ENCODE measurements at places on chromosomes 4 and X.

DNA sequence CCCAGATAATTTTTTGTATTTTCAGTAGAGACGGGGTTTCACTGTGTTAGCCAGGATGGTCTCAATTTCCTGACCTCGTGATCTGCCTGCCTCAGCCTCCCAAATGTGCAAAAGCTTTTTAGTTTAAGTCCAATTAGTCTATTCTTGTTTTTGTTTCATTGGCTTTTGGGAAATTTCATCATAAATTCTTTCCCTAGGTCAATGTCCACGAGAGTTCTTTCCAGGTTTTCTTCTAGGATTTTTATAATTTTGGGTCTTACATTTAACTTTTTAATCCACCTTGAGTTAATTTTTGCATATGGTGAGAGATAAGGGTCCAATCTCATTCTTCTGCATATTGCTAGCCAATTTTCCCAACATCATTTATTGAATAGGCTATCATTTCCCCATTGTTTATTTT lies 36.3 kb upstream of the PDLIM5 start:
- DNase-seq = no peak

DNA sequence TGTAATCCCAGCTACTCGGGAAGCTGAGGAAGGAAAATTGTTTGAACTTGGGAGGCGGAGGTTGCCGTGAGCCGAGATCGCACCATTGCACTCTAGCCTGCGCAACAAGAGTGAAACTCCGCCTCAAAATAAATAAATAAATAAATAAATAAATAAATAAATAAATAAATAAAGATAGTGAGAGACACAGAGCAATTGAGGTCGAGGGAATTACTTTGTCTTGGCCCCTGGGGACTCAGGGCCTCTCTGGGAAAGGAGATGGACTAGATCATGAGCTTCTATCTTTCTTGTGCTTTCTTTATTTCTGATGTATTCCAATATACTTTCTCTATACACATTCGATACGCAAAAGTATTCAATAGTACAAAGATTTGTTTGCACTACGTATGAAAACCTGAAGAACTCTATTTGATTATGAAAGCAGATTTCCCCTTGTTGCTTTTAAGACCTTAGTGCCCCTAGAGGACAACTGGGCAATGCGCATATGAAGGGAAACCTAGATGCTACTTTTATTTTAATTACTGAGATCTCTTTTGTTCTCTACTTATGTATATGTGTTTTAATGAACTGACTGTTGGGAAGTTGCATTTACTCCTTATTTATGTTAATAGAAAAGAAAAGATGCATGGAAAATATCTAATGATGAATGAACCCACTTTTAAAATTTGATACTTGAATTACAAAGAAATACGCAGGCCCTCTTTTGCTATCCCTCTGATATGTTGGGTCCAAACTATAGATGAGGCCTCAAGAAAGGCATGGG lies 12.8 kb upstream of the ELOVL6 start:
- no peak for DNase-seq

GRCh38 chrX:134457708-134458107 lies 2.3 kb upstream of the HPRT1 start:
- no peak for DNase-seq

GRCh38 chrX:36414056-36414455 lies 494.5 kb downstream of the CFAP47 start:
- no peak for DNase-seq
